ENCODE measurements at places on chromosomes 1 and 21. TPM values are rescaled to one million over a fixed set of nuclear protein-coding genes. Genes with fewer than 3 reads are reported as not detected.

The HFM1 gene
- total RNA-seq = not detected

The CAPN9 gene
- not detected for total RNA-seq

The LRRC39 gene
- 1.0 TPM for total RNA-seq

The CRP gene
- not detected for total RNA-seq

The OR2L3 gene
- total RNA-seq = not detected

GRCh38 chr1:231924180-231924579 is 297.6 kb downstream of the DISC1 start:
- no peaks in the 10 kb centered on the region for H3K36me3 ChIP-seq
- H3K4me1 ChIP-seq = peaks cover 25% of the 10 kb centered on the region
- no peaks in the 10 kb centered on the region for H3K27me3 ChIP-seq
- H3K27ac ChIP-seq = no peak overlapping the region

DNA sequence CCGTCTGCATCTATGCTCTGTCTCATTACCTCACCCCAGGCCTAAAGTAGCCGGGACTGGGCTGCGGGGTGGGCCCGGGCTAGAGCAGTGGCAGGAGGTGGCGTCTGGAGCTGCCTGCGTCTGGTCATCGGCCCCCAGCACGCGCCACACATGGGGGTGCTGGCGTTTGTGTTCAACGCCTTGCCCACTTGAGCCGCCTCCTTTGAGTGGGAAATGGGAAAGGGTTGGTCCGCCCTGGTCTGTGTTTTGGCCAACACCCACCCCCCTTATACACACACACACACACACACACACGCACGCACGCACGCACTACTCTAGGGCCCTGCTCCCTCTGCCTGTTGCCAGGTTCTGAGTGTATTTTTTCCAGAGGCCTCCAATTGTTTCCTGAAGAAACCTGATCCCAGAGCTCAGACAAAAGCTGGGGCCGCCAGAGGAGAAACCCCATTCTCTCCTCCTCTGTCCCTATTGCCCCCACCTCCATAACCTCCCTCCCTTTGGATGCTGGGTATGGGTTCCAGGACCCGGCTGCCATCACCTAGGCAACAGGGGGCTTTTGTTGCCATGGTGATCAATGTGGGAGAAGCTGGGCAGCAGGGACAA is 10.1 kb downstream of the VANGL2 start:
- no peak overlapping the region for H3K4me3 ChIP-seq
- H3K4me1 ChIP-seq = no peaks in the 10 kb centered on the region
- H3K27ac ChIP-seq = no peak overlapping the region
- H3K36me3 ChIP-seq = no peaks in the 10 kb centered on the region
- ATAC-seq = no peak

- H3K36me3 ChIP-seq = no peaks in the 10 kb centered on the region
- H3K27ac ChIP-seq = no peak overlapping the region
- H3K27me3 ChIP-seq = peaks cover 17% of the 10 kb centered on the region
- H3K4me3 ChIP-seq = no peak overlapping the region
- no peak for ATAC-seq
These were observed 51.7 kb upstream of the ACADM start for GRCh38 chr1:75672528-75673393.

DNA sequence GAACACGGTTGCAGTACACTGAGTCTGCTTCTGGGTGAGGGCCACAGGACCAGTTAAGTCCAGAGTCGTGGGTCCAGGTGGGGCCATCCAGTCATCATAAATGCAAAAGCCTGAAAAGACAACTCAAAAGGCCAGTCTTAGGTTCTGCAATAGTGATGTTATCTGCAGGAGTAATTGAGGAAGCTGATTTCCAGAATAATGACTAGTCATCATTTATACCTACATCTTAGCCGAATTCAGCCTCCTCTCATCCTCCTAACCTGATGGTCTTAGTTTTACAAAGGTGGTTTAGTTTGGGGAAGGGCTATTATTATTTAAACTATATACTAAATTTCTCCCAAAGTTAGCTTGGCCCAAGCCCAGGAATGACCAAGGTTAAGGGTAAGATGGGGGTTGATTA is 23.5 kb upstream of the SLC5A9 start:
- H3K4me3 ChIP-seq = no peak overlapping the region
- H3K27ac ChIP-seq = no peak overlapping the region
- no peaks in the 10 kb centered on the region for H3K36me3 ChIP-seq
- H3K4me1 ChIP-seq = no peaks in the 10 kb centered on the region
- no peak for ATAC-seq

DNA sequence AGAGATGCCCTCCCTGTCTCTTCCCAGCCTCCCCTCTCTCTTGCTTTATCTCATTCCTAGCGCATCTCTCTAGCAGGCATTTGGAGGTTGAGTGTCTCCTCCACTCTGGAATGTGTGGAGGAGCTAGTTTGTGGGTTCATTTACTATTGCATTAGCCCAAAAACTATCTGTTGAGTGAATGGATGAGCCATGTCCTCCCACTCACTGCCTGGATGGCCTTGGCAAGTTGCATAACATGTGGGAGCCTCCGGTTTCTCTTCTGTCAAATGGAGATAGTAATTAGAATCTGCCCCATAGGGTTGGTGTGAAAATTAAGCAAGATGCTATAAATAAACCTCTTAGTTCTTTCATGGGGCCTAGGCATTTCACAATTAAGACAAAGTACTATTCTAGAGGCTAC is 181.8 kb downstream of the KAZN start:
- H3K27me3 ChIP-seq = peaks cover 16% of the 10 kb centered on the region
- H3K36me3 ChIP-seq = no peaks in the 10 kb centered on the region
- no peaks in the 10 kb centered on the region for H3K4me1 ChIP-seq
- no peak overlapping the region for H3K27ac ChIP-seq

- no peaks in the 10 kb centered on the region for H3K4me1 ChIP-seq
- ATAC-seq = no peak
- H3K27me3 ChIP-seq = peaks cover 31% of the 10 kb centered on the region
These were observed 19.8 kb upstream of the TINAGL1 start for GRCh38 chr1:31556481-31557006.

GRCh38 chr1:21640653-21641052 is 28.5 kb downstream of the RAP1GAP start:
- no peak for ATAC-seq
- no peak overlapping the region for H3K27ac ChIP-seq
- H3K27me3 ChIP-seq = peaks cover 10% of the 10 kb centered on the region

GRCh38 chr1:74652711-74653139 is 20.9 kb downstream of the ERICH3 start:
- peaks cover 12% of the 10 kb centered on the region for H3K27me3 ChIP-seq
- no peaks in the 10 kb centered on the region for H3K36me3 ChIP-seq
- no peak overlapping the region for H3K27ac ChIP-seq
- peak; percentile 31 for ATAC-seq
- no peak overlapping the region for H3K4me3 ChIP-seq

DNA sequence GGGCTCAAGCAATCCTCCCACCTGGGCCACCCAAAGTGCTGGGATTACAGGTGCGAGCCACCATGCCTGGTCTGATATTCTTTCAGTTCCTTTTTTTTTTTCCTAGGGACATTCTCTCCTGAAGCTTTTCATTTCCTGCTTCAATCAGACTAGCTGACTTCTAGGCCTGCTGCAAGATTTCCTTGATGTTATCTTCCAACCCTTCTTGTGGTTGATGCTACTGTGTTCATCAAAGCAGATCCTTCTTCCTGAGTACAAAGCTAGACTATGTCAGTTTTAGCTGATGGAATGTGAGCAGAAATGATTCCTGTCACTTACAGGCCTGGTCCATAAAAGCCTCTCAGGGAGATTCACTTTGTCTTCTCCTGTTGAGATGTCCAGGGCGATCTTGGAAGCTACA is 146.4 kb downstream of the CDC7 start:
- no peak for ATAC-seq
- peaks cover 19% of the 10 kb centered on the region for H3K4me1 ChIP-seq
- no peaks in the 10 kb centered on the region for H3K27me3 ChIP-seq
- H3K4me3 ChIP-seq = no peak overlapping the region
- H3K27ac ChIP-seq = no peak overlapping the region

DNA sequence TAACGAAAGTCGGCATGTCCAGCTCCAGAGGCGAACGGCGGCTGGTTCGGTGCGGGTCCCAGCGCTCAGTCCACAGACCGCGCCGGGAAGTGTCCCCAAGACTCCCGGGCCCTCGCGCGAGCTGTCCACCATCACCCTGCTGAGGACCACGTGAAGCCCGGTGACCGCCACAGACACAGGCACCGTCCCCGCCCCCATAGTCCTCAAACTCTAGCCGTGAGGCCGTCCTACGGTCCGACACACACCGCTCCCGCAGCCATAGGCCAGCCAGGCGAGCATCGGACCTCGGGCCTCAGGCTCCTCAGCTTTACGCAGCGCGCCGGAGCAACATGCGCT is 535 bp downstream of the SETD4 start:
- peaks cover 51% of the 10 kb centered on the region for H3K36me3 ChIP-seq
- ATAC-seq = peak; percentile 42
- peak overlapping the region; percentile 92 for H3K4me3 ChIP-seq
- no peaks in the 10 kb centered on the region for H3K27me3 ChIP-seq
- peak overlapping the region; percentile 98 for H3K27ac ChIP-seq

DNA sequence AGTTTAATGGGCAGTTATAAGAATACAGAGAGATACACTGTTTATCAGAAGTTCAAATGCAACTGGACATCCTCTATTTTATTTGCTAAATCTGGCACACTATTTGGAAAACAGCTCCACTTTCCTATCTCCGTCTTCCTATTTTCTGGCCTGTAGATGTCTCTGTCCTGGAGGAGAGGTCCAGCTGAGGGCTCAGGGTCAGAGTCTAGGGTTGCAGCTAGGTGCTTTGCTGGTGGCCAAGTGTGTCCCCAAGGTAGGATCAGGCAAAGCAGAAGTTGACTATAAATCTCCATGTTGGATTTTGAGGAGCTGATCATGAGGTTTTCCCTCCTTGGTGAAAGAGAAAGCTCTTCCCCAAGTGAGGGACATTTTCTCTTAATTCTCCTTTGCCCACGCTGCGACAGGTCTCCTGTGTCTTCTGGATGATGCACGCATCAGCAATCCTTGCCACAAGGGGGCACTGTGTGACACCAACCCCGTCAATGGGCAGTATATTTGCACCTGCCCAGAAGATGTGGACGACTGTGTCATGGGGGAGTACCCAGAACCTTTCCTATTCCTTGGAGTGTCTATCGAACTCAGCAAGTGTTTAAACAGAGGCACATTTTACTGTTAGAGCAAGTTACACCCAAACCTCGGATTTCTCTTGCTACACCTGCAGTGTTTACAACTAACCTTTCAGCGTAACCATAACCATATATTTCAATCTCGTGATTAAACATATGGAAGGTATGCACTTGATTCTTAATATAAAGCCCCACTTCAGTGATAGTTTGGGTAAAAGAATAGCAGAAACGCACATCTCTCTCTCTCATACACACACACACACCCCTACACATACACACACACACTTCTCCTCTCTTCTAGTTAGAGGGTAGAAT is 10.2 kb downstream of the ADAM30 start:
- H3K4me3 ChIP-seq = no peak overlapping the region
- H3K27ac ChIP-seq = no peak overlapping the region
- peak; percentile 74 for ATAC-seq
- H3K27me3 ChIP-seq = peaks cover 18% of the 10 kb centered on the region
- H3K4me1 ChIP-seq = no peaks in the 10 kb centered on the region

DNA sequence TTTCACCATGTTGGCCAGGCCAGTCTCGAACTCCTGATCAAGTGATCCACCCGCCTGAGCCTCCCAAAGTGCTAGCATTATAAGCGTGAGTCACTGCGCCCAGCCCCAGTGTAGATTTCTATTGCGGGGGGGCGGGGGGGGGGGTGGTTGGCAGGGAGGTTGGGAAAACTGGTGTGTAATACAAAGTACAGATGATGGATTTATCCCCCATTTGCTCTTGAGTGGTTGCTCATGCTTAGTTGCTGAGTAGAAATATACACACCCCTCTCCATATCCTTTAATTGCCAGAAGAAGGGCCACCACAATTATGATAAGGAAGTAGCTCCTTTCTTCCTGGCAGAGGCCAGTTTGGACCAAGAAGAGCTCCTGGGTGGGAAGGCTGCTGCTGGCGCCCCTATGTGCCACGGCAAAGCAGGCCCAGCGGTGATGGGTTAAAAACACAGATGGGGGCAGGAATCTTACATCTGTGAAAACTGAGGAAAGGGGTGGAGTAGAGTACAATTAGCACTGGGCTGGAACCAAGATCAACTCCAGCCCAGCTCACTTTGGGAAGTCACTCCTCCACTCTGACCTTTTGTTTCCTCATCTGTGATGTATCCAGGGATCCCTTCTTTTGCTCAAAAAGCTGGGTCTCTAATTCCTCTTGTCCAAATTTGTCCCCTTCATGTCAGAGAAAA is 55.2 kb downstream of the MRPL37 start:
- H3K36me3 ChIP-seq = peaks cover 11% of the 10 kb centered on the region
- no peak overlapping the region for H3K27ac ChIP-seq
- H3K4me3 ChIP-seq = no peak overlapping the region
- no peaks in the 10 kb centered on the region for H3K27me3 ChIP-seq
- H3K4me1 ChIP-seq = peaks cover 5% of the 10 kb centered on the region

- H3K4me1 ChIP-seq = peaks cover 5% of the 10 kb centered on the region
- ATAC-seq = no peak
- no peaks in the 10 kb centered on the region for H3K27me3 ChIP-seq
- no peak overlapping the region for H3K4me3 ChIP-seq
These were observed 140.5 kb upstream of the L1TD1 start for GRCh38 chr1:62054188-62054587.

- no peak overlapping the region for H3K27ac ChIP-seq
- H3K27me3 ChIP-seq = no peaks in the 10 kb centered on the region
These were observed 54.0 kb upstream of the MRPS6 start for GRCh38 chr21:34019402-34019801.

- H3K4me1 ChIP-seq = no peaks in the 10 kb centered on the region
- no peaks in the 10 kb centered on the region for H3K27me3 ChIP-seq
- H3K4me3 ChIP-seq = no peak overlapping the region
These were observed 543.3 kb downstream of the DPYD start for GRCh38 chr1:97377432-97378034.
